Activated B cell treated with CpG ODN at 0.5 μM for 24 hours (primary cell): ENCODE measurements at places on chromosomes 6 and 20.

- no peak for DNase-seq
Measured at GRCh38 chr6:36908747-36909146, 23.0 kb downstream of the C6orf89 start.

- DNase-seq, result no peak
Measured at GRCh38 chr6:138500867-138501446, 1.7 kb upstream of the NHSL1 start.

GRCh38 chr6:32853541-32854375, at the start of the genes PSMB9 and TAP1:
Gene PSMB9, plus strand, starts transcription at chr6:32854192. Its CDS starts 38 bp downstream, at chr6:32854230.
Gene TAP1, minus strand, starts transcription at chr6:32853704. Its CDS starts 68 bp downstream, at chr6:32853636.
- peak; percentile 91 for DNase-seq

GRCh38 chr20:1656844-1657243, 735 bp downstream of the SIRPG start:
- no peak for DNase-seq

- DNase-seq, result no peak
Measured at GRCh38 chr20:53126185-53126584, 154.0 kb downstream of the TSHZ2 start.

GRCh38 chr6:2852514-2852855, 10.8 kb upstream of the SERPINB1 start:
- DNase-seq, result no peak

GRCh38 chr6:169247991-169248390, 5.7 kb downstream of the THBS2 start:
- DNase-seq, result no peak

GRCh38 chr20:4272225-4272624, 256.9 kb upstream of the RNF24 start:
- no peak for DNase-seq

- DNase-seq, result no peak
Measured at GRCh38 chr6:56913285-56914074, 41.4 kb upstream of the BEND6 start.

DNA sequence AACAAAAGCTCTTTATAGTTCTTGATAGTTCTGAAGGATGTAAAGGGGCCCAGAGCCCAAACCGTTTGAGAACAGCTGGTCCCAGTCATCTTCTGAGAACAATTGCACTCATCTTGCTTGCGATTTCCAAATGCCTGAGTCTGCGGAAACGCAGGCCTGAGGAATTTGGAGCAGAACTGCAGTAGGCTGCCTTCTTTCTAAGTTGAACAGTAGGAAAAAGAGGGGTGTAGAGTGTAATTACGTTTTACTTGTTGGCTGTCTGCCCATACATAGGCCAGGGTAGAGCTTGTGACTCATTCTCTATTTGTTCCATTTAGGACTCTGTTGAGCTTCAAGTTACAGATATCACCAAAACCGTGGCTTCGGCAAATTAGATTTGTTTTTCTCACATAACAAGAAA, 42.0 kb upstream of the KIF16B start:
- DNase-seq, result no peak

GRCh38 chr6:142696123-142697000, 248.6 kb downstream of the HIVEP2 start:
- no peak for DNase-seq

- DNase-seq, result no peak
Measured at GRCh38 chr20:10074513-10074912, 39.7 kb downstream of the ANKEF1 start.

DNA sequence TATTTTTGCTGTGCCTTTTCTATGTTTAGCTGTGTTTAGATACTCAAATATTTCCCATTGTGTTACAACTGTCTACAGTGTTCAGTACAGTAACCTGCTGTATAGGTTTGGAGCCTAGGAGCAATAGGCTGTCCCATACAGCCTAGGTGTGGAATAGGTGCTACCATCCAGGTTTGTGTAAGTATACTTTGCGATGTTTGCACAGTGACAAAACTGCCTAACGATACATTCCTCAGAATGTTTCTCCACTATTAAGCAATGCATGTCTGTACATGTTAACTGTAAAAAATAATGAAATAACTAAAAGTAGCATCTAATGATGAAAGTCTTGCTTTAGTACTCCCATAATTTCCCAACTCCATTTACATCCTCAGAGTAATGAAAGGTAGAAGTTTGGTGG, 46.0 kb downstream of the SERAC1 start:
- DNase-seq, result no peak

DNA sequence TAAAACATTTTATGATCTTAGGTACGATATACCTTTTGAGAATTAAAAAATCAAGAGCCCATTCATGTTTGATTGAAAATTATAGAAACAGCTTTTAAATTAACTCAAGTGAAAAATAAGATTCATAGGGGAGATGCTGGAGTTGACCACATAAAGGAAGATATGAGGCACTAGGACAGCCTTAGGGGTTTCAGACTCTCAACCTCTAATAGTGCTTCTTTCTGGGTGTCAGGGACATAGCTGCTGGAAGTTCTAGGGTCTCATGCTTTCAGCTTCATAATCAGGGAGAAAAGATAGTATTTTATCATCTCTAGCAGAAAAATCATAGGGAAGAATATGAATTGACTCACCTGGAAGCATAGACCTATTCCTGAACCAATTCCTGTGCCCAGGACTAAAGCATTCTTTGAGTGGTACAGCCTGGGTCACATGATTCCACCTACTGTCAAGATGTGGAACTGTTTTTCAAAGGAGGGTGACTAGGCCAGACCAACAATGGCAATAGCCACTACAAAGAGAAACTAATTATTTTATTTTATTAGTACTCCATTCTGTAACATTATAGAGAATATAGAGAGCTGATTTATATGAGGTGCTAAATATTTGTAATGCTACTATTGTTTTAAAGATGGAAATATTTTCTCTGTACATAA, 27.8 kb upstream of the CENPW start:
- no peak for DNase-seq

GRCh38 chr20:15706719-15707118, 866.5 kb downstream of the KIF16B start:
- no peak for DNase-seq

DNA sequence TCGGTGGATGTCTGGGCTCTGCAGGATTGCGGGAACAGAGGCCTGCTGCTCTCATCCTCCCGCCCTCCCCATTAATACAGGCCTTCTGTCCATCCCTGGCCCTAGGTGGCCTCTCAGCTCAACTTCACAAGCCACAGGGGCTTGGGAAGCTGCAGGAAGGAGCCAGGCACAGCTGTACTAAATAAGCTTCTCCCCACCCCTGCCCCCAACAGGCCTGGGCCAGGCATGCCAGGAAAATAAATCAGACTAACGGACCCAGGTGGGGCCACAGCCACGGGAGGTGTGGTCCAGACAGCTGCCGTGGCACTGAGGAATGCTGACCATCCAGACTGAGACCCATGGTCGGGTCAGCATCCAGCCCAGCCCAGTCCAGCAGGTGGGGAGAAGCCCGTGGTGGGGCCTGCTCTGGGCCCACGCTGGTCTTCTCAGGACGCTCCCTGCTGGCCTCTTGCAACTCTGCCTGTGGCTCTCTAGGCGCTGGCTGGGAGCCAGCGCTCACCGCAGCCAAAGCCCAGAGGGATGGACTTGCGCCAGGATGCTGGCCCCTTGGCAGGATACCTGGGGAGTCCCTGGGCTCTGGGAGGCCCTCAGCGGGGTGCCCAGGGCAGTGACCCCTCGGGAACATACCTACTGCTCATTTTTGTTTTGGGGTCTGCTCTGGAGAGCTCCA, 8.6 kb upstream of the YTHDF1 start:
- DNase-seq, result no peak

DNA sequence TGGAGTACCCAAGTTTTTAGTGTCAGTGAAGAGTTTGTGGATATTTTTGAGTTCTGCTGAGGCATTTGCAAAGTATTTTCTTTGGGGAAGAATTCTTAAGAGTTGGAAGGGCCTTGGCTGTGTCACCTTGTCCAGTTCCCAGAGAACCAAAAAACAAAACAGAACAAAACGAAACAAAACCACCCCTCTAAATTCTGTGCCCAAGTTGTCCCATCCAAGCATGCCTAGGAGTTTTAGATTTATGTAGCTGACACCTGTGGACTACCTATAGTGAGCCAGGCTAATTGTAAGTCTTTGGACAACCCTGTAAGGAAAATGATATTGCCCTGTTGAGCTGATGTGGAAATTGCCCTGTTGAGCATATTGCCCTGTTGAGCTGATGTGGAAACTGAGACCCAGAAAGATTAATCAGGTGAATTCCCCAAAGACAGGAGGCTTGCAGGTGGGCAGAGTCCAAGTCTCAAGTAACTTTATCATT, 1.0 kb upstream of the ECI2 start:
- no peak for DNase-seq

DNA sequence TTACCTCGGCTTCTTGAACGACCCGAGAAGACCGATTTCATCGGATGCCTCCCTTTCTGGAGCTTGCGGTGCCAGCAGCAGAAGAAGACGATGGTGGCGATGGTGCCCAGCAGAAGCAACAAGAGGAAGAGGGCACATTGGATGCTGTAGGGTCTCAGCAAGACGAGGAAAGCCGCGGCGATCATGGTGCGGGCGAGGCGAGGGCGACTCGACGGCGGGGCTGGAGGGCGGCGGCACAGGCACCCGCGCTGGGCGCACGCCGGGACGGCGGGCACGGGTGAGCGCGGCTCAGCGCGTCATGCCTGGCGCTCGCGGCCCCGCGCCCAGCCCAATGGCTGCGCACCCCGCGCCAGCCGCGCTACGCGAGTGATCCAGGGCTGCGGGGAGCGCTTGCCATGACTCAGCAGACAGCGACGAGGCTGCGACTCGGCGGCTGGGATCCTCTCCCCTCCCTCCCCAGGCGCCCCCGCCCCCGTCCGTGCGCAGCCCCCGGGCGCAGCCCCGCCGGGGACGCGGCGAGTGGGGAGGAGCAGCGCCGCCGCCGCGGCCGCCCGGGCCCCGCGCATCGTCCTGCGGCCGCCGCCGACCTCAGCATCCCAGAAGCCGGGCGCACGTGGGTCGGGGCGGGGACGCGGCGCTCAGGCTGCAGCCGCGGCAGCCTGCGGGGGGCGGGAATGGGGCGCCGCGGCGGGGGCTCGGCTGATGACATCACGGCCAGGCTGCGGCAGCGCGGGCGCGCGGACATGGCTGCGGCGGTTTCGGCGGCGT, at the start of gene BEND6:
BEND6 (plus strand) TSS at position 705 of the 768 bp plus-strand sequence. CDS start 26,704 bp downstream, outside the sequence.
- peak; percentile 24 for DNase-seq

DNA sequence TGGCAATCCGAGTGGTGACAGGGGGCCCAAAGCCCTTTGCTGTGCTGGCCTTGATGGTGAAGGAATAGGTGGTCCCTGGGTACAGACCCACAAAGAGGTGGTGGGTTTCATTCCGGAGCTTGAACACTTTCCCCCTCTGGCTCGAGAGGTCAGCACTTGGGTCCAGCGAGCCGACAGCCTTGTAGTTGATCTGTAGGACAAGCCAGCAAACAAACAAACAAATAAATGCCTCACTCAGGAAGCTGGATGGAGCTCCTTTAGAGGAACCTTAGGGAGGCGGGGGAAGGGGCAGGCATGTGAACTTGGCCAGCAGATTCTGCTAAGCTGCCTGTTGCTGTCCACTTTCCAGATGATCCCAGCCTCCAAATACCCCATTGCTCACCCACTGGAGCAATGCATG, 733.9 kb upstream of the CHD6 start:
- no peak for DNase-seq

- no peak for DNase-seq
Measured at GRCh38 chr6:125363039-125363823, 61.5 kb upstream of the HDDC2 start.

- DNase-seq, result peak; percentile 30
Measured at GRCh38 chr6:24719125-24719971, at the start of gene C6orf62. Gene C6orf62, minus strand, starts transcription at chr6:24719154. Its CDS starts 486 bp downstream, at chr6:24718668.

DNA sequence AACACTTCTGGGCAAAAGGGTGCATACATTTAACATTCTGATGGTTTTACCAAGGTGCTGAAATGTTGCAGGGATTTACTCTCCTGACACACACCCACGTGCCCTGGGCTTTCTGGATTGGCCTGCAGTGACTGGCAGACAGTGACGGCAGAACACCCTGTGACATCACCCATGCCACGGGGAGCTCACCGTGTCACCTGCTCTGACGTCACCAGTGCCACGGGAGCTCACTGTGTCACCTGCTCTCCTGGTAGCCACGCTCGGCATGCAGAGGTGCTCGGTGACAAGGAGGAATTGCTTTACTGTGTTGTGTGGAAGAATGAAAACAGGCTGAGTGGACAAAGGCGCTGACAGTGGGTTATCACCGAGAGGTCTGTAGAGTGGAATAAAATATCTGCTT, 99.3 kb downstream of the RAMACL start:
- DNase-seq, result no peak

DNA sequence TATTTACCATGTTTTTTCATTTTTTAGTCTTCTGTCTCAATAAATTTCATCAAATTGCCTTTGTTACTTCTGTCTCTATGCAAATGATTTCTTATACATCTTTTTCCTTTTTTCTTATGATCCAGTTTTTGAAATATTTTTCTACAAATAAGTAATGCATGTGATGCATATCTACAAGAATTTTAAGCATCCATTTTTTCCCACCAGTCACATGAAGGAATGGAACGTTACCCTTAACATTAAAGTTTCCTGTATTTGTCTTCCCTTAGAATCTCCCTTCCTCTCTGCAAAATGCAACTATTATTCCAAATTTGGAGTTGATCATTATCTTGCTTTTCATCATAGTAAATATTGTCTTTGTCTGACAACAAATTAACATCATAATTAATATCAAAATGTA, 35.5 kb downstream of the PSMB9 start:
- DNase-seq, result no peak

GRCh38 chr6:7234547-7234946, 78.5 kb downstream of the SSR1 start:
- no peak for DNase-seq

DNA sequence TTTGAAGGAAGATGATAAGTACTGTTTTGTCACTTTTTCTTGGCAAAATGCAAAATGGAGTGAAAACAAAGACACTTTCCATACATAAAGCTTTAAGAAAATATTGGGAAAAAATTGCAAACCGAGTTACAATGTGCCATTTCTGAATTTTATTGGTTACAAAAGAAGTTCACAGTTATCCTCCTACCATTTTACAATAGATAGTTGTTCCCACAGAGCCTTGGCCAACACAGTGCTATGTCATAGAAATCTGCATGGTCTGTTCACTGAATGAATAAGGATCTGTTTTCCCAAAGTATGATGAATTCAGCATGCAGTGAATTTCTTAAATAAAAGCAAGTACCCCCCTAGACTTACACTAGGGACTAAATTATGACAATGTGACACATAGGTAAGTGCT, 268.2 kb upstream of the POU3F2 start:
- no peak for DNase-seq

DNA sequence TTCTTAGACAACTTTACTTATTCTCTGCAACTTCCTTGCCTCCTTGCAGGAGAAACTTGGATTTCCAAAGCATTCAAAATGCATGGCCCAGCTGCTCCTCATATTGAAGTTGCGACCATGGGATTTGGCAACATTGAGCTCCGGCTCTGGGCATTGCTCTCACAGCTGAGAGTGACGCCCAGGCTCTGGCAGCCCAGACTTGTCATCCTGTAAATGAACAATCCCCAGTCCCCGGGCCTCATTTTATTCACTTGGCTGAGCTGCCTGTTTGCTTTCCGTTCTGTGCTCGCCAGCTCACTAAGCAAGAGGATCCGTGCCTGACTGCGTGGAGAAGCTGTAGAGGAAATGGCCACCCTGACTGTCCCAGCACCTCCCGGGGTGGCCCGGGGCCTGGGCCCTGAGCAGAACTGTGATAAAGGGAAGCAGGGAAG, 119.5 kb upstream of the CD93 start:
- no peak for DNase-seq
